ENCODE measurements at places on chromosomes 5 and 9. TPM values are rescaled to one million over a fixed set of nuclear protein-coding genes. Genes with fewer than 3 reads are reported as not detected.

- no peak for DNase-seq
Measured at GRCh38 chr9:13589034-13589737, 309.7 kb upstream of the MPDZ start.

- no peak for DNase-seq
Measured at GRCh38 chr5:89582768-89583339, 699.9 kb upstream of the MEF2C start.

- DNase-seq = no peak
Measured at GRCh38 chr9:110029429-110029955, 178.5 kb downstream of the C9orf152 start.

DNA sequence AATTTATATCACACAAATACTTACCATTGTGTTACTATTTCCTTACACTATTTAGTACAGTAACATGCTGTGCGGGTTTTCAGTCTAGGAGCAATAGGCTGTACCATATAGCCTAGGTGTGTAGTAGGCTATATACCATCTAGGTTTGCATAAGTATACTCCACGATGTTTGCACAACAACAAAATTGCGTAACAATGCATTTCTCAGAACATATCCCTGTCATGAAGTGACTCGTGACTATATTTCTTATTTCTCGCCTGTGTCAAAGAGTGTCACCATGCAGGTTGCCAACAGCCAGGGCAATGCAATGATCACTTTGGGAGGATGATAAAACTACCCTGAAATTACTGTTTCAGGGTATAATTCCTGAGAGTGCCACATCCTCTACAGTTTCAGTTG is 65.6 kb upstream of the CD180 start:
- no peak for DNase-seq

GRCh38 chr5:9838916-9839315 is 208.8 kb upstream of the TAS2R1 start:
- DNase-seq = no peak

- peak; percentile 52 for DNase-seq
Measured at GRCh38 chr9:129500161-129500862, 120.6 kb downstream of the C9orf50 start.

DNA sequence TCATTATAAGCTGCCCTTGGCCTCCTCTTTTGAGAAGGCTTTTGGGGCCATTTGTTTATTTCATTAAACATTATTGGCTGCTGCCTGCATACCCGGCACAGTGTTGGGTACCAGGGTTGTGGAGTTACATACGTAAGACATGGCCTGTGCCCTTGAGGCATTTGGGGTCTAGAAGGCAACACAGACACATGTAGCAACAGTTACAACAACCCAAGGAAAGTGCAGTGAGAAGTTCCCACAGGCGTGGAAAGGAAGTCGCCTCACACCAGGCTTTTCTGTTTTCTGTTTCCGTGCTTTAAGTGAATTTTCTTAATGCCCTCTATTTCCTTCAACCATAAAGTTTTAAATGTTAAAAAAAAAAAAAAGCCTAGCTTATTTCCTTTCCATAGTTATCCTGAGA is 47.4 kb downstream of the GALNT10 start:
- no peak for DNase-seq

- peak; percentile 84 for DNase-seq
Measured at GRCh38 chr5:119398727-119399466, 43.1 kb downstream of the TNFAIP8 start.

- DNase-seq = no peak
Measured at GRCh38 chr5:169637549-169638121, 560 bp downstream of the DOCK2 start.

GRCh38 chr9:134914501-134914834 is 3.2 kb downstream of the FCN1 start:
- DNase-seq = no peak

DNA sequence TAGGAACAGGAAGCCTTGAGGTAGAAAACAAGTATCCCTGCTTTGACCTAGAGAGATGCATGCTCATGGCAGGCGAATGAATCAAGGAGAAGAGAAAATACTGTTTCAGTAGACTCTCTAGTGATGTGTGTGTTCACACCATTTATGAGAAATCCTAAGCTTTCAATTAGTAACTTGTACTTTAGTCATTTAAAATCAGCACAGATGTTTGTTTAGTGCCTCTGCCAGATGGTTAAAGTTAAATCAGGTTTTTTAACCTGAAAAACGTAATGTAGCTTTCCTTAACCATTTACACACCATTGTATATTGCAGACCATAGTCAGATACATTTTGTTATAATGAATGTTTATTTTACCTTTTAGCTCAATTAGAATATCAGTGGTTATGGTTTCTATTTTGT is 5.0 kb downstream of the TJP2 start:
- DNase-seq = no peak

- no peak for DNase-seq
Measured at GRCh38 chr9:20526500-20527319, 95.6 kb downstream of the MLLT3 start.

Gene CYLC2
- not detected for total RNA-seq

- no peak for DNase-seq
Measured at GRCh38 chr9:136172412-136173079, 32.4 kb downstream of the LHX3 start.

DNA sequence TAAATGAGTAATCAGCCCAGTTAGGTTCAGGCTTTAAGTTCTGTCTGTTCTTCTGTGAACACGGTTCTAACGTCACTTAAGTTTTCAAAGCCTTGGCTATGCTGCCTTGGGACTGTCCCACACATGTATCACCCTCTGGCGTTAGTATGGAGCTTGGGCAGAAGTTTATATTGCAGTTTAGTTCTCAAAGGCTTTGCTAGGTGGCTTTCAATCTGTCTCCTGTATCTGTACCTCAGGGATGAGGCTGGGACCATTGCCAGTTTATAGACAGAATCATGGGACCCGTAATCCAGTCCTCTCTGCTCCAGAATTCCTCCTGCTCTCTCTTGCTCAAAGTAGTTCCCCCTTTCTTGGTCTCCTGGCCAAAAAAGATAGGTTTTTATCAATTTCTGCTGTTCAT is 12.1 kb downstream of the C9orf40 start:
- peak; percentile 23 for DNase-seq

Gene DMRT3
- not detected for total RNA-seq

DNA sequence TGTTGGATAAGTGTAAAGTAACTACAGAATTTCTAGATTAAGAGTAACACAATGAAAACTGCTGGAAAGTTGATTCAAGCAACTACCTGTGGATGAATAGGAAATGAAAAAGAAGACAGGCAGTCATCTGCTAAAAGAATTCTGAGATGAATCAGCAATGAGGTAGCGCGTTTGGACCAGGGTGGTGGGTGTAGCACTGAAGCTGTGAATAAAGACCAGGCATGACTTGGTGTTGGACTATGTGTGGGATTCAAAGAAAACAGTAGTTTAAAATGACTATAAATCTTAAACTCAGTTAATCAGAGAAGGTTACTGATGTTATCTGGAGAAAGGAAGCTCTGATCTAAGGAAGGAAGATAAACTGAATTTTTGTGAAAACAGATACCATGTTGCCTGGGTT is 159.8 kb downstream of the FBN2 start:
- DNase-seq = no peak

Gene EQTN
- not detected for total RNA-seq

GRCh38 chr5:142717582-142718215 is 31.8 kb upstream of the FGF1 start:
- DNase-seq = peak; percentile 68

DNA sequence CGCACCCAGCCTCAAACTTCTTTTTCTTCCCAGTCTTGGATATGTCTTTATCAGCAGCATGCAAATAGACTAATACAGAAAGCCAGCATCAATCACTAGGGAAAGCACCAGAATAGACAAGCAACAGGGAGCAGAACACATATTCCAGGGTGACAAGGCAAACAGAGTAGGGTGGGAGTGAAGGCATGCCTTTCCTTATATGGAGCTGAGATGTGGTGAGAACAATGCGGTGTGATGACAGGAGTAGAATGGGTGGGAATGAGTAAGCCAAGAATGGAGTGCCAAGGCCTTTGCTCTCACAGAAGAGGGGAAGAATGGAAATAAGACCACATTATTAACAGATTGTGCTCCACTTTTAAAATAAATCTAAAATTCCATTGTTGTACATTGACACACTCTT is 115.6 kb downstream of the CETN3 start:
- DNase-seq = no peak

DNA sequence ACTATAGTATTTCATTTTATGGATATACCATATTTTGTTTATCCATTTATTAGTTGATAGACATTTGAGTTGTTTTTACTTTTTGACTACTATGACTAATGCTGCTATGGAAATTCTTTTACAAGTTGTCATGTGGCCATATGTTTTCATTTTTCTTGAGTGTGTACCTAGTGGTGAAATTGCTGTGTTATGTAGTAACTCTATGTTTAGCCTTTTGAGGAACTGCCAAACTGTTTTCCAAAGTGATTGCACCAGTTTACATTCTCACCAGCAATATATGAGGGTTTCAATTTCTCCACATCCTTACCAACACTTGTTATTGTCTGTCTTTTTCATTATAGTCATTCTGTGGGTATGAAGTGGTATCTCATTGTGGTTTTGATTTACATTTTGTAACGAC is 75.4 kb downstream of the GRIA1 start:
- no peak for DNase-seq

DNA sequence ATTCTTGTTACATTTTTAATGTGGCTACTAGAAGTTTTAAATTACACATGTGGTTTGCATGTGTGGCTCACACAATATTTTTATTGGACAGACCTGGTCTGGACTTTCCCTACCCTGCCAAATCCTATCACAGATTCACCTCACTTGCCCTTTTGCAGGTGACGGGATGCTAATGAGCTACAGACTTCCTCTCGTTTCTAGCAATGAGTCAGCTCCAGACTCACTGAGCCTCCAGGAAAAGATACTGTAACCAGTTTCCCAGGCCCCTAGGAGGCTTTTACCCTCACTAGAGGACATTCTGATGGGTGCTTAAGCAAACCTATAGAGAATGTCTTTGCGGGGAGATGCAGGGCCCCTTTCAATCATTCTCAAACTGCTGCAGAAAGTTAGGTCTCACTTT is 135.4 kb downstream of the WDR41 start:
- DNase-seq = no peak

DNA sequence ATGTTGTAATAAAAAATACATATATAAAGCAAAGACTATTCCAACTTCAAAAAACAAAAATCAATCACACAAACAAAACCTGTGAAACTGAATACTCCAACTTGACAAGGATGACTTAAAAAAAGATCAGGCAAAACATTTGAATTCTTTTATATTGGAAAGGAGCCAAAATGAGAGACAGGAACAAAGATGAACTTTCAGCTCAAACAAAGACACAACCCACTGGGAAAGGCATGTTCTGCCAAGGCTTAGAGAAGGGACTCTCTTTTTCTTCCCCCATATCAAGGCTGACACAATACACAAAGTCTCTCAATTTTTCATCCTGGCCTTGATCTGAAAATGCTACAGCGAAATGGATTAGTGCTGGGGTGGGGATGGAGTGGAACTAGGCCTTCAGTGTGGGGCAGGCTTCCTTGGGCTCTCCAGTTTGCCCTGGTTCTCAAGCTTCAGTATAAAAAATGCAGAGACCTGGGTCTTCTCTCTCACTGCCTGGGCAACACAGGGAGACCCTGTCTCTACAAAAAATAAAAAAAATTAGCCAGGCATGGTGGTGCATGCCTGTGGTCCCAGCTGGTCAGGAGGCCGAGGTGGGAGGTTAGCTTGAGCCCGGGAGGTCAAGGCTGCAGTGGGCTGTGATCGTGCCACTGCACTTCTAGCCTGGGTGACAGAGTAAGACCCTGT is 11.6 kb upstream of the FAM169A start:
- DNase-seq = no peak

DNA sequence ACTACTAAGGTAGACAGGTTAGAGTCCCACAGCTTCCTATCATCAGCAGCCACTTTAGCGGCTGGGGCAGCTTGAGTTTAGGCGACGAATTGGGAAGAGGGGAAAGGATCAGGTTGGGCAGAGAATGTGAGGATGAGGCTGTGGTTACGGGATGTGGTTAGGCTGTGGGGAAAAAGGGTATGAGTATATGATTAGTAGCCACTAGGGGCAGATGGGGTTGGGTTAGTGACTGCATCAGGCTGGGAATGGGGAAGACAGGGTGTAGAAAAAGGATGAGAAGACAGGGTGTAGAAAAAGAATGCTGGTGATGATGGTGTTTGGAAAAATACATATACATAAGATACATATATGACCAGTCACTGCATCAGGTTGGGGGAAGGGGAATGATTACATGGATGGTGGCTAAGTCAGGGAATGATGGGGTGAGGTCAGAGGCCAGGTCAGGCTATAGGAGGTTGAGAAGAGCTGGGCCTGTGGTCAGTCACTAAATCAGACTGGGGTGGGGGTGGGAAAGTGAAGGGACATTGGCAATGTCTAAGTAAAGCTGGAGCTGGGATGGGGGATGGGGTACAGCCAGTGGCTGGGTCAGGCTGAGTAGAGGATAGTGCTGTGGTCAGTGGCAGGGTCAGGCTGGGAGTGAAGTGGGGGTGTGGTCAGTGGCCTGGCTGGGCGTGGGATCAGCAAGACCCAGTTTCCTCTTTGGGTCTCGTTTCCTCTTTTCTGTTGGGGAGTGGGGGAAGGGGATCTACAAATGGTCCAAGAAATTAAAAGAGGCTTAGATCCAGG is 2.1 kb downstream of the TLN1 start:
- peak; percentile 68 for DNase-seq

Gene GRPEL2
- 22.9 TPM for total RNA-seq

DNA sequence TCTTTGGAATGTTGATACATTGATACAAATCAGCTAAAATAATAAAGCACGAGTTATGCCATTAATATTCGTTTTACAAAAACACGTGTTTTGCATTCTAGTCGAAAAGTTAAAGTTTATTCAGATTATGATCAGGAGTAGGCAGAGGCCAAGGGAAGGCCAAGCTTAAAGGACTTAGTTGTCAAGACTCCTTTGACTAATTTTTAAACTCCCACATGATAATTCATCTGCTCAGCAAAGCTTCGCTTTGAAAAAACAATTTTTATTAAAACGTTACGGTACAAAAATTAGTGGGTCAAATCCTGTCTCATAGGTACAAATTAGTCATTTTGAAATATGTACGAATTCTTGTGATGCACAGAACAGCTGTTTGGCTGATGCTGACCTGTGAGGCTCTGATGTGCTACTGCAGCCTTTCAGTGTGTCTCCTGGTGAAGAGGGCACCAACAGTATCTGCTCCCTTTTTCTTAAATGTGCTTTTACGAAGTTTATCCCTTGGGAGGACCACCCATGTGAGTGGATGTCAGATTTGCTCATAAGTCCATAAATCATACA is 23.0 kb upstream of the NR3C1 start:
- no peak for DNase-seq

GRCh38 chr9:84620338-84620737 is 49.2 kb upstream of the NTRK2 start:
- no peak for DNase-seq

Gene ZNF354C
- 0.43 TPM for total RNA-seq

- DNase-seq = no peak
Measured at GRCh38 chr5:118776755-118777154, 211.6 kb downstream of the DTWD2 start.

Gene SOX30
- total RNA-seq = not detected
